GM03348 (cell line): ENCODE measurements at places on chromosomes 12 and 14.
A peak's percentile ranks its signal among the peaks of the same experiment; 100 is the strongest.

GRCh38 chr12:77999074-77999715 lies 168.5 kb downstream of the NAV3 start:
- DNase-seq, result no peak

- DNase-seq, result no peak
Measured at GRCh38 chr14:101336183-101336582, 225.1 kb upstream of the DIO3 start.

GRCh38 chr12:54270345-54270744 lies 9.6 kb downstream of the CBX5 start:
- DNase-seq, result no peak

GRCh38 chr14:23694949-23695663 lies 58.9 kb downstream of the DHRS2 start:
- DNase-seq, result peak; percentile 29

GRCh38 chr12:9244894-9245293 lies 36.7 kb upstream of the PZP start:
- no peak for DNase-seq

- no peak for DNase-seq
Measured at GRCh38 chr12:57838594-57839302, 7.8 kb downstream of the CTDSP2 start.

- DNase-seq, result no peak
Measured at GRCh38 chr14:104877806-104878550, 12.9 kb downstream of the CEP170B start.

DNA sequence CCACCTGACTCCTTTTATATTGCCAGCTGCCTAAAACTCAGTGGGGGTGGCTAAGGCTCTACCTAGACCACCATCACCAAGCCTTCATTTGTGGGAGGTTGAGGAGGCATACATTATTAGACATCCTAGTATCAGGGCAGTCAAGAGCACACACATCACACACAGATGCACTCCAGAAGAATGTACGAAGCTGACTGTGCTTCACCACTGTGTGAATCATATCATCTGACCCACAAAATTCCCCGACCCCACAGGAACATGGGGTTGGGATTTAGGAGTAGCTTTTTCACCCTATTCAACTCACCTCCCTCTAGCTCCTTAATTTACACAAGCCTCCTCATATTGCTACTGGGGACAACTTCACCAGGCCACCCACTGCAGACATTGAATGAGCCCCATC lies 64.8 kb upstream of the BDKRB2 start:
- DNase-seq, result peak; percentile 33

GRCh38 chr12:50057896-50058670 lies 687 bp downstream of the ASIC1 start:
- peak; percentile 29 for DNase-seq

DNA sequence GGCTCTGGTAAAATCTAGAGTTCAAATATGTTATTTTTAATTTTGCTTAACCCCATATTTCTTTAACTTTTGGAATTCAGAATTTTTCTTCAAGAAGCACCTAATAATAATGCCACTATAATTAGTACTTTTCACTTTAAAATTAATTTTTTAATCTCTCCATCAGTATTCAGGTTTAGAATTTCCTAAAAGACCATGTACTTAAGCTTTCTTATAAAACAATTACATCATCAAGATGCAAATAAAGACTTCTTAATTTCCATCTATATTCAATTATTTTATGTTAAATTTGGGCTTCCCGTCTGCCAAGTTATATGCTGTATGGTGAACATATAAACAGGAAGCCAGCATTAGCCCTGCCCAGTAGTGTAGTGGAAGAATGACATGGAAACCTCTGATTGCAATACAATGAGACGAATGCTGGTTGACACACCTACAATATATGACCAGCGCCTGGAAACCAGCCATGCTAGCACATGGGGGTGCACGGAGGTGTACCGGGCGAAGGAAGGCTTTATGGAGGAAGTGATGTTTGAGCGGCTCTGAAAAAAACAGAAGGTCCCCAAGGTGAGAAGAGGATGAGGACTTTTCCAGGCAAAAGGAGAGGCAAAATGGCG lies 82.2 kb downstream of the LLPH start:
- no peak for DNase-seq

GRCh38 chr14:64823305-64823861 lies 56.3 kb downstream of the SPTB start:
- peak; percentile 94 for DNase-seq

- DNase-seq, result no peak
Measured at GRCh38 chr12:99024191-99024590, 379.1 kb downstream of the APAF1 start.

DNA sequence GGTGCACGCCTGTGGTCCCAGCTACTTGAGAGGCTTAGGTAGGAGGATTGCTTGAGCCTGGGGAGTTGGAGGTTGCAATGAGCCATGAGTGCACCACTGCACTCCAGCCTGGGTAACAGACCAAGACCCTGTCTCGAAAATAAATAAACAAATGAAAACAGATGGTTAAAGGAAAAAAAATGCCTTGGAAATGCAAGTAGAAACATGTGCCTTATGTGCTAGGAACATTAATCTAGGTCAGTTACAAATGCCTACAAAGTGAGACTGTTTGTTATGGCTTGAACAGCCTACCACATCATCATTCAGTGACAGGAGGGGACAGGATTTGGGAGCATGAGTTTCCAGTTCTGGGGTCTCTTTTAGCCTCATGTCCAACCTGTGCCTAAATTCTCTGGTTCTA lies 52.4 kb upstream of the BCAT1 start:
- no peak for DNase-seq

DNA sequence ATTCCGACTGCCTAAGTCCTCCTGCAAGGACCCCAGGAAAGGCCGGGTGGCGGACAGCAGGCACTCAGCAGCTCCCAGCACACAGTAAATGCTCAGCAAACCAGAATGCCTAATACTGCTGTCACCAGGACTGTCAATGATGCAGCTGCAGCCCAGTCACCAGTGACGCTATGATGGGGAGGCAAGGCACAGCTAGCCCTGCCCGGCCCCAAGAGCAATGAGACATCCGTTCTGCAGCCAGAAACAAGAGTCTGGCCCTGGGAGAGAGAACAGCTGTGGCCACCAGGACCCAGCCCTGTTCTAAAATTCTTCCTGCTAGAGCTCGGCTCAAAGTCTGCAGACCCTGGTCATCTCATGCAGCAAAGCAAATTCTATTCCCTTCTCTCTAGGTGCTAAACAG lies 69.8 kb downstream of the NCOR2 start:
- DNase-seq, result peak; percentile 92

GRCh38 chr12:54958048-54958658 lies 26.4 kb downstream of the TESPA1 start:
- DNase-seq, result peak; percentile 72

- no peak for DNase-seq
Measured at GRCh38 chr12:5172886-5173285, 129.2 kb downstream of the KCNA5 start.

- DNase-seq, result peak; percentile 63
Measured at GRCh38 chr12:109291521-109292341, 17.4 kb downstream of the FOXN4 start.

GRCh38 chr12:121673013-121673511 lies 3.6 kb upstream of the MORN3 start:
- DNase-seq, result no peak

- no peak for DNase-seq
Measured at GRCh38 chr12:28265435-28266042, 75.3 kb downstream of the CCDC91 start.

- DNase-seq, result no peak
Measured at GRCh38 chr12:112528521-112528920, 109.8 kb downstream of the PTPN11 start.

DNA sequence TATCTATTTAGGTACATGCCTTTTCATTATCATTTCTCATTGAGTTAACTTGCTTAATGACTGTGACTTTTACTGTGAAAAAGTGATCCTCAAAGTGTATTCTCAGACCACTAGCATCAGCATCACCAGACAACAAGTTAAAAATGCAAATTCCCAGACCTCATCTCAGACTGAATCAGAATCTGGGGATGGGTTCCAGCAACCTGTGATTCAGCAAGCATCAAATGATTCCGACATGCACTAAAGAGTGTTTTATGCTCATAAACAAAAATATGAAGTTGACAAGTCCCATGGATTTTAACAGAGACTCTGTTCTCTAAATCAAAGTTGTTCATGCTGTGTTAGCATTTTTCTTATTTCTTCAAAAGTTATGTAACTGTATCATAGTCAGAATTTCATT lies 130.6 kb downstream of the BCAT1 start:
- no peak for DNase-seq

GRCh38 chr12:49225576-49226166 lies 36.8 kb upstream of the TUBA1A start:
- peak; percentile 9 for DNase-seq

DNA sequence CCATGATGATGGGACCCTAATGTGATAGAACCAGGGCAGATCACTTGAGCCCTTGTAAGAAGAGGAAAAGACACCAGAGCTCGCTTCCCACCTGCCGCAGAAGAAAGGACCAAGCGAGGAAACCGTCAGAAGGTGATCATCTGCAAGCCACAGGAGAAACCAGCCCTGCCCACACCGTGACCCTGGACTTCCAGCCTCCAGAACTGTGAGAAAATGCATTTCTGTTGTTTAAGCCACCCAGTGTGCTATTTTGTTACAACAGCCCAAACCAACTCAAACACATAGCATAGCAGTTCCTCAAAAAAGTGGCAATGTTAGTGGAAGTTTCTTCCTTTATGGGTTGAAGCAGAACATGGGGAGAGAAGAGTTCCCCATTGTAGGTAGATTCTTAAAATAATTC lies 107.9 kb upstream of the BCL2L14 start:
- no peak for DNase-seq

DNA sequence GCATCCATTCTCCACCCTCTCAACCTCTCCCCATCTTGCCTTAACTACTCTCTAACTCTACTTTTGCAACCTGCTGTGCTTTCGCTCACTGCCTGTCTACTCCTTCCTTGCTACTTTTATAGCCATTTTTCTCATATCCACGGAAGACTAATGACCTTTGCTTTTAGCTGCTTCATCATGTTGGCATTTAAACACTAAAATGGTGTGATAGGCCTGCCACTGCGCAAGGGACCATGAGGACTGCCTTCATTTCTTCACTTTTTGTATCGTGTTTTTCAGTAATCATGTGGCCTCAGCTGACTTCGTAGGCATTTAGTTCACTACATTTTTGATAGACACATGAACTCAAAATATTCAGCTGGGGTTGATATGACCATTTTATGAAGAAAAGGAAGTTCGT lies 252.1 kb downstream of the BCAT1 start:
- no peak for DNase-seq

GRCh38 chr14:31529053-31529452 lies 32.2 kb upstream of the NUBPL start:
- DNase-seq, result no peak

DNA sequence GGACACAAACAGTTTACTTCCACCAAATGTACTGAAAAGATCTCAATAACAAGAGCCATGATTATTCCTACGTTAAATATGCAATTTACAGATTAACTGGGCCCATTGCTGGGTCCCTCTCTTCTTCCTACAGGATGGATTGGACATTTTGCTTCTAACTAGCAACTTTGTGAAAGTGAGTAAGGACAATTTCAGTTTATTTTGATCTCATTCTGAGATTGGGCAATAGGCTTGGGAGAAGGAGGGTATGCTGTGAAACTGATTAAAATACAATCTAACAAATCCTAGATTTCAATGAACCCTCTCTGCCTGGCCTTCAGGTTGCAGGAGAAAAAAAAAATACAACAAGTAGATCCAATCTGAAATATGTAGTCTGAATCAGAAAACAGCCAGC lies 121.5 kb downstream of the PRKD1 start:
- no peak for DNase-seq

- DNase-seq, result no peak
Measured at GRCh38 chr14:55103971-55104954, 24.8 kb upstream of the LGALS3 start.

GRCh38 chr12:1630133-1630826 lies 1.2 kb downstream of the WNT5B start:
- DNase-seq, result peak; percentile 59

DNA sequence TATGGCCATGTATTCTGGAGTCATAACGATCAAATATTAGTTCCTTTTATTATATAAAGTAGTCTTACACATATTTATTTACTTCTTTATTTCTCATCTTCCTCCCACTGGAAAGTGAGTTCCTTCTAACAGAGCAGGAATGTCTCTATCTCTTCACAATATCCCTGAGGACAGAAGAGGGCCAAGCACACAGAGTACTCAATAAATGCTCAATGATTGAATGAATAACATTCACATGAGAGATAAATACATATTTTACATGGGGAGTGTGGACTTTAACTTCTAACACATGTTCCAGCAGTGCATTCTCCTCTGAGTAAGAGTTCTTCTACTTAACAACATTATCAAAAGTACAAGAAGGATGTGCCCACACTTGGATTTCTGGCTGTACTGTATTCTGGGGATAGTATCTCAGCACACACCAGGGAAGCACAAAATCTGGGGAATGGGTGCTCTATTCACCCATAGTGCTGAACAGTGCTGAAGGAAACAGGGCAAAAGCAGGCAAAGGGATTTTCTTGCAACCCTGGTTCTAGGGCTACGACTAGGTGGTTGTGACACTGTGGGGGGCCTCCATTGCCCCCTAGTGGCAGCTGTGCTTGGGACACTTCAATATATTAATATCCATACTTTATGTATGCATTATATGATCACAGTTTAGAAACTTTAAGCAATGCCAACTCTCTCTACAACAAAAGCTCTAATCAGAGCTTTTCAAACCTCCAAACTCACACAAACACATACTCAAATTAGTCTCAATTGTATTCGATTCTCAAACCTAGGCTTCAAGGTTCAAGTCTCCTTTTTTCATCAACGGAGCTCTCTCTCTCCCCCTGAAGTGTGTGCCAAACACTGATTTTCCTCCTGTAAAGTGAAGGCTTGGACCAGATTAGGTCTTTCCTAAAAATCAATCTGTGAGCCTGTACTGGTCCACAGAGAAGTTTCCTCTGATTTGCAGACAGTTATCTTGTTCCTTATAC lies 115.5 kb downstream of the SLC2A13 start:
- peak; percentile 62 for DNase-seq

GRCh38 chr12:72036393-72036792 lies 97.7 kb downstream of the TPH2 start:
- DNase-seq, result no peak

DNA sequence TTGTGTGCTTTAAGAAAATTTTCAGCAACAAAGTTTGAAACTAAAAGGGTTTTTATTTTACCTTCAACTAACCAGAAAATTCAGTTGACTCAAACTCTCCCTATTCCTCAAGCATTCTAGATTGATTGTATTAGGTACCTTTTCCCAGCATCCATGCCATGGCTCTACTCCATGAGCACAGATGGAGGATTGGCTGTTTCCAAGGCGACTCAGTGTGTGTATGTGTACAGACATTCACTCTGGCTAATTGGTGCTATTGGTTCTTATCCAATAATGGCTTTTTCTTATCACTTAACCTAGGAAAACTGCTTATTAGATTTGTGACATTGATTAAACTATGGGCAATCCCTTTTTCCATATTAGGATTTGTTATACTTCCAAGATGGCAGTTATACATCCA lies 202.6 kb downstream of the ANO6 start:
- no peak for DNase-seq

- no peak for DNase-seq
Measured at GRCh38 chr14:92556255-92556741, 42.7 kb downstream of the RIN3 start.
